Karpas-422 (cell line): ENCODE measurements at places on chromosomes 11 and 22. TPM values are rescaled to one million over a fixed set of nuclear protein-coding genes. Genes with fewer than 3 reads are reported as not detected.

The NXPE1 gene
- not detected in 2 replicates for total RNA-seq

The MRGPRX4 gene
- not detected in 2 replicates for total RNA-seq

The NCF4 gene
- total RNA-seq: 116 and 179 TPM in 2 replicates

The HEPHL1 gene
- not detected in 2 replicates for total RNA-seq

The PNPLA2 gene
- 32.5 and 35.8 TPM in 2 replicates for total RNA-seq

The TOMM22 gene
- 57.8 and 74.1 TPM in 2 replicates for total RNA-seq

The RAG1 gene
- 0.34 and 0.72 TPM in 2 replicates for total RNA-seq

The C22orf42 gene
- total RNA-seq: not detected in 2 replicates

The C22orf31 gene
- not detected in 2 replicates for total RNA-seq

The OR10D3 gene
- total RNA-seq: not detected in 2 replicates

The VPS26B gene
- 7.9 and 11.2 TPM in 2 replicates for total RNA-seq

The HPX gene
- 0.22 TPM in 1 of 2 replicates, not detected in the other for total RNA-seq
